ENCODE measurements at places on chromosomes 2 and 18.

DNA sequence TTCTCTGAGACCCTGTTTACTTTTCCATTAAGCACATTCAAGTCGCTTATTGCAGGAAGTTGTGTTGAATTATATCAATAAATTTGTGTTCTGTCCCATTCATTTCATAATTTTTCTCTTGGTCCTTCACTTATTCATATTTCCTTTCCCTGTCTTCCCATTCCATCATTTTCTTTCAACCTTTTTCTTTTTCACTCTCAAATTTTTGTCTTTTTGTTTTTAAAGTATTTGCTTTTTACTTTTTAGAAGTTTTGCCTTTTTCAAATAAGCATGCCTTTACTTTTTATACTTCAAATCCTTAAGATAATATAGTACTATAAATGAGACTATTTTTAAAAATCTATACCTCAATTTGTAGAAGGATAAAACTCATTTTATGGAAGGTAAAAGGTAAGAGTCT, 120.5 kb downstream of the ATL2 start:
- DNase-seq: no peak

DNA sequence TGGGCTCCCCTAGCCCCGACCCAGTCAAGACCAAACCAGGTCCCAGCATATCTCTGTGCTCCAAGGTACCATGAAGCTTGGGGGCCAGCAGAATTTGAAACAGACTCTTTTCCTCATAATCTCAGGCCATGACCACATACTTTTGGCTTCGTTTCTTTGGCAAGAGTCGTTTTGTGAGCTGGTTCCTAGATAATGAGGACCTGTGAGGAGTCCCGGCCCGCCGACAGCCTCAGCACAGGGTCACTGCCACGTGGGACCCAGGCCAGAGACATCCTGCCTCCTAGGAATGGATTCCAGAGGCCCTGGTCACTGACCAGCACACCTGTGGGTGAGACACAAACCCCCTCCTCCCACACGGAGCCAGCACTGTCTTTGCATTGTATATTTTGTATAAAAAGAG, 73.5 kb downstream of the VAPA start:
- no peak for DNase-seq

- no peak for DNase-seq
Measured at GRCh38 chr18:28167835-28168349, 9.0 kb downstream of the CDH2 start.

GRCh38 chr2:73009177-73009839, 62.2 kb downstream of the SFXN5 start:
- no peak for DNase-seq

DNA sequence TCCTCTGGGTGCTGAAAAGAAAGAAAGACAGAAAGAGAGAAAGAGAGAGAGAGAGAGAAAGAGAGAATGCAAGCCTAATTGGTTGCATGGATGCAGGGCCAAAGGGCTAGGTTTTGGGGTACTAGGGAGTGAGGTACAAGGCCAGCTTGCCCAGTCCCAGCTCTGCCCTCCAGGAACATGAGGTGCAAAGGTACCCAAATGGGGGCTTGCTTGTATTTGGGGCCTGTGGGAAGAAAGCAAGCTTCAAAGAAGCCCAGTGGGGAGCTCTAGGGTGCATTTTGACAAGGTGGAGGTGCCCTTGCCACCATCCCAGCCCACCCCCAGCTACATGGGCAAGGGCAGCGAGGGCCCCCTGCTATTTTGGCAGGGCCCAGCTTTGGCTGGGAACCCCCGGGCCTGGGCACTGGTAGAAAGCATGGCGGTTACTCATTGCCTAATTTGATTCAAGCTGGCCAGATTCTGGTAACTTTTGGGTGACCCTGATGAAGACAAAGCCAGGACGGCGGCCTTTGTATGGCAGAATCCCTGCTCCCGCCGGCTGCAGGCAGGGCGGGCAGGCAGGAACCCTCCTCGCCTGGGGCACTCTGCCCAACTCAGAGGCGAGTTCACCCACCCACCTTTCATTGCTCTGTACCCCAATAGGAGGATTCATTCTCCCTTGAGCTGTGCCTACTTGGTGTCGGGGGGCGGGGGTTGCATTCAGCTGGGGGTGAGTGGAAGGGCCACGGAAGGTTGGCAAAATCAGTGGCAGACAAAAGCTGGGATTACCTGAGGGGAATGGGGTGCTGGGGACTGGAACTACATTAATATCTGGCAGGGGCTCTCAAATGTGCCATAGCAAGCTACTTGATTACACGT, 537 bp upstream of the HOXD4 start:
- no peak for DNase-seq

GRCh38 chr2:10140841-10141610, 18.5 kb downstream of the RRM2 start:
- no peak for DNase-seq

DNA sequence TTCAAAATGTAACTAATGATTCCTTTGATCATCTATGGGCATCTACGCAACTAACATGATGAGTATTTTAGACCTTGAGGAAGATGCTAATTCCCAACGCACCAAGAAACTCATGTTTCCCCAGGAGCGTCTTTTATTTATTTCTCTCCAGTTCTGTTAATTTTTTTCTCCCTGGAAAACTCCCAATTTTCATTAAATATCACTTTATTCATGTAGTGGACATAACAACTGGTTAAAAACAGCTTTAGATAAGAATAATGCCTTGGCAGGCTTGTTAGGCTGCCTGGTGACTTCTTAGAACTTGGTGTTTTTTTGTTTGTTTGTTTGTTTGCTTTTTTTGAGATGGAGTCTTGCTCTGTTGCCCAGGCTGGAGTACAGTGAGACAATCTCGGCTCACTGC, 62.9 kb upstream of the ZFP36L2 start:
- no peak for DNase-seq

- DNase-seq: peak; percentile 91
Measured at GRCh38 chr2:100903534-100904258, 83.8 kb downstream of the NPAS2 start.

DNA sequence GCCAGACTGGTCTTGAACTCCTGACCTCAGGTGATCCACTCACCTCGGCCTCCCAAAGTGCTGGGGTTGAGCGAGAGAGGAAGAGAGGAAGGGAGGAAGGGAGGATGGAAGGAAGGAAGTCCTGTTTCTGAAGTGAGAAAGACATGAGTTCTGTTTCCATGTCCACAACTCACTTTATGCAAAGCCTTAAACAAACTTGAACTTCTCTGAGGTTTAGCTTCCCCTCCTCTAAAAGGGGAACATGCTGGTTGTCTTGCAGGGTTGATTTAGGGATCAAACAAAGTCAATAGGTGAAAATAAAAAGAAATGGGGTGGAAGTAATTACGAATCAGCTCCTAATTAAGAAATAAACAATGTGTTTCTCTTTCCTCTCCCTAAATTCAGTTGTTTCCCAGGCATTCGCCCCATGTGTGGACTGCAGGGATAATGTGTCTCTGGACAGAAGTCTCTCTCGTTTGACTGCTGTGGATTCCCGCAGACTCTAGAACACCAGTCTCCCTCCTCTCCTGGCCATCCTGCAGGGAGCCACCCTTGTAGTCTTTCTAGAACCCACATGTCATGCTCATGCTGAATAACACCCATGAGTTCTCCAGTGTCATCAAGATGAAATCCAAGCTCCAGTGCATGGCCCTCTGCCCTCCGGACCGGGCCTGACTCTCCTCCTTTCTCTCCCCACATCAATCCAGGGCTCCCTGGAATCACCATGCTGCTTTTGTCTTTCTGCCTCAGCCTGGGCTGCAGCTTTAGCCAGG, 229.3 kb upstream of the TRIB2 start:
- DNase-seq: no peak

- no peak for DNase-seq
Measured at GRCh38 chr2:51469102-51469501, 437.2 kb upstream of the NRXN1 start.

GRCh38 chr2:73855526-73855925, 26.8 kb downstream of the STAMBP start:
- no peak for DNase-seq

DNA sequence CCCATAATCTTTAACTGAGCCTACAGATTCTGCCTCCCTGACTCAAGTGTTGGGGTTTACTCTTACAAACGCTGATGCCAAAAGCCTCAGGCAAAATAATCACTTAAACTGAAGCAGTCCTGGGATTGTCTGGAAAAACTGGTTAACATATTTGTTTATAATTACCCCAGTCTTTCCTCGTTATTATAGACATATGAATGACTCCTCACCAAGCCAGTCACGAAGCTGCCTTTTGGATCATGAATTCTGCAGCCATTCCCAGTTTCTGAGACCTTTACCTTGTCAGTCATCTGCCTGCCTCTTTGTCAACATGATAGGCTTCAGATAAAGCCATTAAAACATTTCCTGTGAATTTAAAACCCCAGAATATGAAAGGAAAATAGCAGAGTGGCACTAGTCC, 46.4 kb downstream of the MREG start:
- peak; percentile 41 for DNase-seq

DNA sequence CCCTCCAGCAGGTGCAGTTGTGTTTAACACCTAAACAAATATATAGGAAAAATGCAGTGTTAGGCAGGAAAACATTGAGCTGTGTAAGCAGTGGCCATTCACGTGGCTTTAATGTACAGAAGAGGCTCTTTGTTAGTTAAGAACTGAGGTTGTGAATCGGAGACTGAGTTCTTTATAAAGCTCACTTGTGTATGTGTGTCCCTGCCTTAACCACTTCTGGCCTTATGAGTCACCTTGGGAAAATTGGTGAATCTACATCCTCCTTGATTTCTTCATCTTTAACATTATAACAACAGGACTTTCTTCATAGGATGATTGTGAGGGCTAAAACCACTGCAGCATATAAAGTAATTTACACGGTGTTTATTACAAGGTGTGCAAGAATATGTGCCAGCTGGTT, 188.4 kb upstream of the TPO start:
- peak; percentile 47 for DNase-seq

DNA sequence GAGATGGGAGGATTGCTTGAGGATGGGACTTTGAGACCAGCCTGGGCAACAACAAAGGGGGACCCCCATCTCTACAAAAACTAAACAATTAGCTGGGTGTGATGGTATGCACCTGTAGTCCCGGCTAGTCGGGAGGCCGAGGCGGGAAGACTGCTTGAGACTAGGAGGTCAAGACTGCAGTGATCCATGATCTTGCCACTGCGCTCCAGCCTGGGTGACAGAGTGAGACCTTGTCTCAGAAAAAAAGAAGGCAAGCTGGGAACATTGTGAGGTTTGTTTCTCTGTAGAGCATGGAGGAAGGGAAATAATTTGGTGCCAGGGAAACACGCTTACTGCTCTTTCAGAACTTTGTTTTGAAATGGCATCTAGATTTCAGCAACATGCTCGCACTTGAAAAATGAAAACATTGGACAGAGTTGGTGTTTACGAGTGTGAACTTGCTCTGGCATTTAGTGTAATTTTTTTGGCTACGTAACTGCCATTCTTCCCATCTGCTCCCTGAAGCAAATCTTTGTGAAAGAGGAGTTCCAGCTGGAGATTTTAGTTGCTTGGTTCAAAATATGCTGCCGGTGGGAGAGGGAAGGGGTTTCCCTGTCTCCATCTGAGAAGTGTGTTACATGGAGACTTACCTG, 125.6 kb upstream of the DLX2 start:
- no peak for DNase-seq

- DNase-seq: peak; percentile 66
Measured at GRCh38 chr18:11553098-11553940, 56.1 kb upstream of the SLC35G4 start.

DNA sequence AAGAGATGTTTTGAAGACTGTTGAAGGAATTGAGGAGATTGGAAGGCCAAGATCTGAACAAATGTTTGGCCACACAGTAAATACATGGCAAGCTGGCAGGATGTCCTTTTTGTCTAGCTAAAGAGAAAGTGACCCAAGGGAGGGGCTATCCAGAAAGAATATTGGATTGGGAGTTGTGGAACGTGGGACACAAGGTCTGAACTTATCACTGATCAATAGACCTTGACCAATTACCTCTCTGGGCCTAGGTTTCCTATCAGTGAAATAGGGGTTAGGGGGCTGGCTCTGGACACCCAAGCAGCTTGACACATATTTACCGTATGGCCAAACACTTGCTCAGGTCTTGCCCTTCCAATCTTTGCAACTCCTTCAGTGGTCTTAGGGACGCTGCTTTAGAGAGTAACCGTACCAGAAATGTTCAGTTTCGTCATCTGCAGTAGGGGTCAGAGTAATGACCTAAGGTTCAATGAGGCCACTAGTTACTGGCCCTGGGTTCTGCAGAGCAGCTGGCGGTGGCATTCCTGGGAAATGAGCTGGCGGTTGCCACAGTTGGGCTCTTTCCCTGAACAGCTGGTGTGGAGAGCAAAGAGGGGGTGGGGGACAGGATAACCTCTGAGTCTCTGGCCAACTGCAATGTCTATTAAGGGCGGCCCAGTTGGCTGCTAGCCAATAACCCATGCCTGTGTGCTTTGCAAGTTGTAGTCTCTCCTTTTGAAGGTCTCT, 70.1 kb upstream of the STPG4 start:
- DNase-seq: peak; percentile 96

- DNase-seq: peak; percentile 27
Measured at GRCh38 chr2:55401124-55401523, 18.5 kb downstream of the CCDC88A start.

- DNase-seq: no peak
Measured at GRCh38 chr2:112584891-112585250, 462 bp downstream of the CHCHD5 start.

GRCh38 chr18:3605954-3606443, 156.0 kb downstream of the TGIF1 start:
- DNase-seq: peak; percentile 75

- DNase-seq: no peak
Measured at GRCh38 chr2:99691926-99692325, 202.1 kb upstream of the REV1 start.

- peak; percentile 96 for DNase-seq
Measured at GRCh38 chr2:229586746-229587705, 127.3 kb downstream of the DNER start.

DNA sequence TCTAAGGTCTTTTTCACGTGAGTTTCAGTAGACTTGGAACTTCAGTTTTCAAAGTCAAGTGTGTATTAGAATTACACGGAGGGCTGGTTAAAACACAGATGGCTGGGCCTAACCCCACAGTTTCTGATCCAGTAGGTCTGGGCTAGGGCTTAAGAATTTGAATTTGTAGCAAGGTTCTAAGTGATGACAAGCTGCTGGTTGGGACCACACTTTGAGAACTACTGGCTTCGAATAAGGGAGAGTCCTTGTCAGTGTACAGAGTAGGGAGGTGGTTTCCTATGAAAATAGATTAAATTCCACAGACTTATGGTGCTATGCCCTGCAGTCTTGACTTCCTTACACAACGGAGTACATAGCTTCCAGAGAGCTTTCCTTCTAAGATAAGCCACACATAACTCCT, 4.5 kb downstream of the RHOB start:
- no peak for DNase-seq

GRCh38 chr2:96623116-96623515, 15.0 kb downstream of the KANSL3 start:
- DNase-seq: no peak

- DNase-seq: no peak
Measured at GRCh38 chr18:77899972-77900754, 650.5 kb downstream of the GALR1 start.

DNA sequence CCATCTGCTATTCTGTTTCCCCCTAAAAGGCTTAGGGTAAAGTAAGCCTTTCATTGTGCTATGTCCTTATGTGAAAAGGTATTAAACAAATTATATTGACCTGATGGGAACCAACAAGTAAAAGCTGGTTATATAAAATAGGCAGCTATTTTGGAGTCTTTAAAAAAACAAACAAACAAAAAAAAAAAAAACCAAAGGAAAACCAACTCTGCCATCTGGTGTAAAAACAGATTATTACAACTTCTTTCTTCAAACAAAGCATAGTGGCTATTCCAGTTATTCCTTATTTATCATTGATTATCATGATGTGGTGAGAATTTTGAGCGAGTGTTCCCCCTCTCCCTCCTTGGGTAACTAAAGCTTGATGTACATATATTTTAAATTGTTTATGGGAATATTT, 122.3 kb upstream of the FHL2 start:
- DNase-seq: peak; percentile 50
